ENCODE measurements at places on chromosomes 12 and 14. TPM values are rescaled to one million over a fixed set of nuclear protein-coding genes. Genes with fewer than 3 reads are reported as not detected.

The LGALS3 gene
- total RNA-seq: 119 TPM

The CPNE6 gene
- total RNA-seq: 0.14 TPM

- no peak for DNase-seq
These were observed 13.4 kb upstream of the CDKL1 start for GRCh38 chr14:50410071-50410470.

GRCh38 chr14:92407410-92407809 is 84.4 kb downstream of the SLC24A4 start:
- no peak for DNase-seq

DNA sequence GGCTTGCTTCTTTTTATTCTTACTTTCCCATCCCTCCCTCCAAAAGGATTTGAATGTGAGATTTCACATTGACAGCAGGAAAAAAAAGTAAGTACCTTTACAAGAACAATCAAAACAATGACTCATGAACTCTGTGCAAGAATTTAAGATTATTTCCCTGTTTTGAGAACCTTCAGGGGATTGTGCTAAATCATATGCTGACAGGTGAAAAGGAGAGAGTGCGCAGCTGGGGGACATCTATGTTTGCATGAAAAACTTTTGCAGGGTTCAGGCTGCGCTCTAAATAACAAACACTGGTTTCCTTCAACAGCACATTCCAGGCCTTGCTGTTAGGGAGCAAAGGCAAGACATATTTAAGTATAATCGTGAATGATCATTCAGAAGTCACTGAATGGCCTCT is 27.3 kb downstream of the RERG start:
- DNase-seq: no peak

DNA sequence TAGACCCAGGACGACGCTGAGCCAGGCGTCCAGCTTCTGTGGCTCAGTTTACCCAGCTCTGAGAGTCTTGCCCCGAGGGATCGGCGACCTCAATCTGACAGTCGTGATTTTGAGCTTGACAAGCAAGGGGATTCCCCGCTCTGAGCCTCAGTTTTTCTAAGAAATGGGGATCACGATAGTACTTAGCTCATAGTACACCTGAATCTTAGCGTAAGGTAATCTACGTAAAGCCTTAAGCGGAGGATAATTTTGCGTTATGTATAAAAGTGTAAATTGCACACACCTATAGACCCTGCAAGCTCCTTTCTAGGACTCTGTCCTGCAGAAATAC is 285 bp downstream of the MVK start:
- no peak for DNase-seq

DNA sequence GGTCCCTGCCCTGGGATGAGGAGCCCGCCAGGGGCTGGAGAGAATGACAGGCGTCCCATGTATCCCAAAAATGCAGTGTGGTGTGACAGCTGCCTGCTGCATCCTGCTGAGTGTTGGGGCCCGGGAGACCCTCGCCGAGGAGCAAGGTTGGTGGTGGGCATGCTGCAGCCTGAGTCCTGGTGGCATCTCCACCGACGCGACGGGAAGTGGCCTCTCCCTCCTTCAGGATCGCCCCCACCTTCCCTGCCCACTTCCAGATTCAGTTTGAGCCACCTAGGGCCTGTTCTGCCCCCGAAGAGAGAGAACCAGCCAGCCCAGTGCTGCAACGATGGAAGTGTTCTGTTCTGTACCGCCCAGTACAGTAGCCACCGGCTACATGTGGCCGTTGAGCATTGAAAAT is 70.1 kb downstream of the TSPAN9 start:
- no peak for DNase-seq

Data from activated naive CD8-positive, alpha-beta T cell treated with anti-CD3 and anti-CD28 coated beads, Interleukin-2, amount 10 ng/mL, durations not matched to agents 7 days and 5 days (primary cell).